Frontal cortex (tissue), 4 donors: ENCODE measurements at places on chromosomes 3 and 15. TPM values are rescaled to one million over a fixed set of nuclear protein-coding genes. Genes with fewer than 3 reads are reported as not detected.

DNA sequence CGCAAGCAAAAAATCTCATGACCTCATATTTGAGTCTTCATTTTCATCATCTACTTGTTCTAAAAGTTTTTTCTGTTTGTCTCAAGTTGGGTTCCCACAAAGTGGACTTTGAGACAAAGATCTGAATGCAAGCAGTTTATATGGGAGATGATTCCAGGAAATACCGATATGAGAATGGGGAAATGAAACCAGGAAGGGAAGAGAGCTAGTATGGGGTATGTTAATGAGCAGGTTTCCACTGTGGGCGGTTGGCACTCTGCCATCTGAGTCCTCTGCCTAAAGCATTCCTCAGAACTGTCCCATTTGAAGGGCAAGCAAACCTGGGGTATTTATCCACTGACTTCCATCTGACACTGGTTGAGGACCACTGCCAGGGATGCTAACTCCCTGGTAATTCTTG lies 8.8 kb downstream of the ADPRH start:
- no peak for DNase-seq

DNA sequence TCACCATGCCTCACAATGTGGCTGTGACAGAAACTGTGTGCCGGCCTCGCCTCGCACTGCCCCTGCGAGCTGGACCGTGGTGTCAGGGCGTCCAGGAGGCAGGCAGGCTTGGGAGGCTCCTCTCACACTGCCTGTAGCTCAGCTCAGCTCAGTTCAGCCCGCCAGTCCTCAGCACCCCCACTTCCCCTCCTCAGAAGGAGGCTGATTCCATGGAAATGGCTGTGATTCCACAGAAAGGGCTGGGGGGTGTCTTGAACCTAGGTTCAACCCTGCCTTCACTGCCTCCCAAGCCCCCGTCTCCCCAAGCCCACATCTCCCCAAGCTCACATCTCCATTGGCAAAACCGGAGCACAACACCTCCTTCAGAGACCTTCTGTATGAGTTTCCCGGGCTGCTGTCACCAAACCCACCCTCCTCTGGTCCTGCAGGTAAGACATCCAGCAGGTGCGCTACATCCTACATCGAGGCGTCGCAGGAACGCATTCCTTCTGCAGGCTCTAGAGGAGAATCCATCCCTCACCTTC lies 94.0 kb downstream of the OCA2 start:
- DNase-seq, result no peak

DNA sequence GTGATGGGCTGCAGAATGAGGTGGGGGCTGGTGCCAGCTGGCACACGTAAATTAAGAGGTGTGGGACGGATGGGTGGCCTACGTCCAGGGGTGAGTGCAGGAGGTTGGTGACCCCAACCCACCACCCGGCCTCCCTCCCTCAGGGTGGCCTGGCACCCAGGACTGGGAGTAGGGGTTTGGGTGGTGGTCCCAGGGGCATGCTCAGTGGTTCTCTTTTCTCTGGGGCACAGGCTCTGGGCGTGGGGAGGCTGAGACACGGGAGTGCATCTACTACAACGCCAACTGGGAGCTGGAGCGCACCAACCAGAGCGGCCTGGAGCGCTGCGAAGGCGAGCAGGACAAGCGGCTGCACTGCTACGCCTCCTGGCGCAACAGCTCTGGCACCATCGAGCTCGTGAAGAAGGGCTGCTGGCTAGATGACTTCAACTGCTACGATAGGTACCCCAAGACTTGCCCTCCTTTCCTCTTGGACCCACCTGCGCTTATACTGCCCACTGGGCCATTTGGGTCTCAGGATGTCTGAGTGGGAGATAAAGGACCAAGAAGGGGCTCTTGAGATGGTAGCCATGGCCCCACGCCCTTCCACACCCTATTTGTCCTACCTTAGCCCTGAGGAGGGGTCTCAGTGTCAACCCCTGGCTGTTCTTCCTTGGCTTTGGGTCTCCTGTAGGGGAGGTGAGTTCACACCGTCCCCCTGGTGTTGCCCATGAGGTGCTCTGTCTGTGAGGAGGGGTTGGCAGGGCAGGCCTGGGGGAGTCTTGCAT lies 18.9 kb upstream of the EXOG start:
- DNase-seq, result no peak

The GOLGA8O gene
- total RNA-seq, result under 0.01 TPM

- no peak for DNase-seq
These were observed 439 bp downstream of the CTXND1 start for GRCh38 chr15:80251428-80252120.

DNA sequence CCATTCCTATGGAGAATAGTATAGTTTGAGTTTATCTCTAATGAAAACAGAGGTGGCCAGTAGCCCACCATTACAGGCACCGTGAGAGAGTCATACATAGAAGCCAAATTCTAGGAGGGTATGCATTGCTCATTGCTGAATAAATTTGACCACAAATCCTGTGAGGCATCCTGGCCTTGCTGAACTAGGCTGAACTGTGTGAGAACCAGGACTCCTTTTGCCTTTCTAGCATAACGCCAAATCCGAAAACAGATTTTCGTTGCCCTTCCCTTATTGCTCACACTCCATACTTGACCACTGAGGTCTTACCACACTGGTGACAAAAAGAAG lies 50.4 kb downstream of the SLC2A2 start:
- no peak for DNase-seq

The EXD1 gene
- total RNA-seq, result 1.2 TPM

DNA sequence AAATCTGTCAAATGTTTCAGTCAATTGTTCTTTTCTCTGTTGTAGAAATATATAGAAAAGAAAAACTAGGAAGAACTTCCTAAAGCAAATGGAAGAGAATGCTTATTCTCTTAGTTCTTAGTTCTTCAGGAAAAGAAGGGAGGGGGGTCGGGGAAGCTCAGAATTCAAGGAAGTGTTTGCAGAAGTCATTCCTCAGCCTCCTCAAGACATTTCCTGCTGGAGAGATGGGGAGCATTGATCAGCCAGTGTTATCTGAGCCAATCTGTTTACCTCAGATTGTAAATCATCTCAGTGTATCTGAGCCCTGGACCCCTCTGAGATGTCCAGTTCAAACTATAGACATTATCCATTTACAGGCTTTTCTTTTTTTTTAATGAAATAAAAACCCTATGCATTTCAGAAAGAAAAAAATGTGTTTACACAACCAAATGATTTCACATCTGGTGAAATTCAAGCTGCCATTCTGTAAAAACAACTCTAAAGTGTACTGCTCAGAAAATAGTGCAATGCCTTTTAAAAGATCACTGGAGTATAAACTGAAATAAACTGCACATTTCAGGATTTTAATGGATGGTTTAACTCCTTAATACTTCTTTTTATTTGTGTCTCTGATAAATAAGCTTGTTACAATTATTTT lies 460.7 kb downstream of the ROBO1 start:
- DNase-seq, result no peak

The POPDC2 gene
- total RNA-seq, result 0.82 TPM

DNA sequence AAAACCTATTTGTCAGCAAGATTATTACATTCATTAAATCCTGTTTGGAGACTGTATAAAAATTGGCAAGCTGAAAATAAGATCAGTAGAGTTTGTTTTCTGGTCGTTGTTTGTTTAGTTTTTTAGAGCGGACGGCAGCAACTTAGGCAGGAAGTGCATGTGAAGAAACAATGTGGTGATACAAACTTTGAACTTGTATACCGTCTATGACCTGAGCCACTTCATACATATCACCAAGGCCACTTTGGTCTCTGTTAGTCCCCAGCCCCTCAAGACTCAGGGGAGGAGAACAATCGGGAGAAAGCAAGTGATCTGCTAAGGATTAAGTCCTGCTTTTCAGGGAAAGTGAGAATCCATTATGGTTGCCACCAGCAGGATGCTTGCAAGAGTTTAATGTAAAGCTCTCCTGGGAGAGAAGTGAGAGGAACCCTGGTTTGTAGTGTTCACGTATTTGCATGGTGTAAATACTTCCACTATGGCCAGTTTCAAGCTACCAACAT lies 31.1 kb downstream of the RASGRP1 start:
- no peak for DNase-seq

DNA sequence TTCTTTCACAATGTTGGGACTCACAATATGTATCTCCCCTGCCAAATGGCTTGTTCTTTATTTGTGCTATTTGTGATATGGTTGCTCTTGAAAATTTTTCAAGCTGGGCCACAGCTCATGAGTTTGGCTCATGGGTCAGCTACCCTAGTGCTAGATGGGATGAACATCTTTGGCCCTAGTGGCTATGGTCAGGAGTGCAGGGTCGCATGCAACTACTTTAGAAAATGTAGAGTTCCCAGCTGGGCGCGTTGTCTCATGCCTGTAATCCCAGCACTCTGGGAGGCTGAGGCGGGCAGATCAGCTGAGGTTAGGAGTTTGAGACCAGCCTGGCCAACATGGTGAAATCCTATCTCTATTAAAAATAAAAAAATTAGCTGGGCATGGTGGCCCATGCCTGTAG lies 55.8 kb downstream of the POLR2M start:
- no peak for DNase-seq

DNA sequence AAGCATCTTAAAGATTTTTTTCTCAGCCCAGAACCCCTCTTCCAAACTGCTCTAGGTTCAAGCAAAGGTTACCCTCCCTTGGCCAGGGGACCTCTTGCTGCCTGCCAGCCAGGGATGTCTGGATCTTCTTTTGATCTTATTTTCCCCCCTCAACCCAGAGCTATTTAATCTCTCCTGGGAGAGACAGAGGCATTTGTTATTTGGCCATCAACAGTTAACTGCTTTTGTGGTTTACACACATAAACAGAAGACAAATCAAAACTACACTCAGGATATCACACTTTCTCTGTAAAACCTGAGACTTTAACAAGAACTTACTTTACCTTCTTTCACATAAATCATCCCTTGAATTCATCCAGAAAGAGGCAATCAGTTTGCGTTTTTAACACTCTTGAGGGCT lies 272.5 kb downstream of the THSD4 start:
- no peak for DNase-seq

- DNase-seq, result no peak
These were observed 251.7 kb upstream of the GOLGA6L4 start for GRCh38 chr15:83983634-83984458.

The CNTN3 gene
- total RNA-seq, result 50.1 TPM
